ENCODE measurements at places on chromosomes 3 and 15.

DNA sequence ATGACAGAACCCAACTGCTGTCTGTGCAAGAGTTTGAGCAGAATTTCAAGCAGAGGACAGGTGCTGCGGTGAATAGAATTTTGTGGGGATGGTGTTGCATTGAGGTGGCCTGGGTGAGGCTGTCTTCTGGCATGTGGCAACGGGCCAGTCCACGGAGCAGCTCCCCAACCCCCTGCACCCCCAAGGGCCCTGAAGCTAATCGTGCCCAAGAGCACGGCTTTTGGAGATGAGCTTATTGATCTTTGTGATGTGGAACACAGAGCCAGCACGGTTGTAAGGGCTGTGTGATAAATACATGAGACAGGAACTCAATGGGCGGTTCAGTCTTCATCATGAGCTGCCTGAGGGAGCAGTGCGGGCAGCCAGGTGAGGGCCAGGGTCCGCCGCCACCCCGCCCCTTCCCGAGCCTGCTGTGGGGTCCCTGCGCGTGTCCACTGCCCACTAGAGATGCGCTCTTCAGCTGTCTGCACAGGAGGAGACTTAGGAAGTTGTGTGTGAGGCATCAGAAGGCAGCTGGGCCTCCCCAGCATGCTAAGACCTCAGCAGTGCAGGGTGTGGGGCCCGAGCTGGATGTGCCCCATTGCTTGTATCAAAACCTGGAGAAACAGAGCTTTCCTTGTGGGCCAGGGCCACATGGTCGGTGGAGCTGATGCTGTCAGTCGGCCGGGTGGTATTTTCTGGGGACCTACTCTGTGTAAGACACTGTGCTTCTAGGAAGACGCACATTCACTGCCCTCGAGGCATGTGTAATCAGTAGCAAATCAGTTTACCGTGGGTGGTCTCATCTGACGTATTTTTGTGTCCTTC lies 90.5 kb downstream of the CHRNA7 start:
- DNase-seq, result no peak

- no peak for DNase-seq
Observed at GRCh38 chr3:30006111-30006510, 600.3 kb upstream of the TGFBR2 start.

DNA sequence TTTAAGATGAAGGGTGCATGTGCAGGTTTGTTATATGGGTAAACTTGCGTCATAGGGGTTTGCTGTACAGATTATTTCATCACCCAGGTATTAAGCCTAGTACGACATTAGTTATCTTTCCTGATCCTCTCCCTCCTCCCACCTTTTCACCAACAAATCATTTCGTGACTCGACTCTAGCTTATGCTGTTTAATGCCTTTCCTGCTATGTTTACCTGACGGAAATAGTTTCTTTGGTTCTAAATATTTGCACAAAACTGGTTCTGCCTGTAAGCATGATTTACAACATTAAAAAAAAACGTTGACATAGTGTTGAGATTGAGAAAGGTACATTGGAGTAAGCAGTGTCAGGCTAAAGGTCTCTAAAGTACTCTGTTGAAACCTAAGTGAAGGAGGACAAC lies 2.4 kb downstream of the GNL3 start:
- DNase-seq, result no peak

DNA sequence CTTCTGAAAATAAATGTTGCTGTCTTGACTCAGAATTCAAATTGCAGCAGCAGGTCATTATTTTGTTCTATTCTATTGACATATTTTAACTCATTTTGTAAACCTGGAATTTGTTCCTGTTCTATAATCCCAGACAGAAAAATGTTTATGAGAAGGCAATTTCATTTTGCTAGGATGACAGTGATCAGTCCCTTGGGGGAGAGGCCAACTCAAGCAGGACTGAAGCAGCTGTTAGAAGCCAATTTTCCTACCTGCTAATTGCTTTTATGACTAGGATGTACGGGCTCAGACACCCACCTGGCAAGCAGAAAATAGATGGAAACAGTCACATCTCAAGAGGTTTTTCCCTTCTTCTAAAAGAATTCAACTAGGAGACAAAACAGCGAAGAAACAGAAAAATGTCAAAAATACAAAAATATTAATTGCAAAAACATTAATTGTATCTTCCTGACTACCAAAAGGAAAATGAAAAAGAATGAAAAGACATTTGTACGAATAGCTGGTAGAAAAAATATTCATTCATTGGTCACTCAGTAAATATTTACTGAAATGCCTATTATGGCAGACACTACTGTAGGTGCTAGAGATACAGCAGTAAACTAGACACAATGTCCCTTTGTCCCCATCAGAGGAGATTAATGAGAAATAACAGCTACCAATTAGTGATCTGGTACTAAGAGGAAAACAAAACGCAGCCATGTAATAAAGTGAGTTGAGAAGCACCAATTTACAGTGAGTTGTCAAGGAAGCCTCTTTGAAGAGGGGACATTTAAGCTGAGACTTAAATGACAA lies 73.5 kb downstream of the PEAK1 start:
- no peak for DNase-seq

GRCh38 chr3:187610981-187611511 lies 59.1 kb downstream of the SST start:
- no peak for DNase-seq

DNA sequence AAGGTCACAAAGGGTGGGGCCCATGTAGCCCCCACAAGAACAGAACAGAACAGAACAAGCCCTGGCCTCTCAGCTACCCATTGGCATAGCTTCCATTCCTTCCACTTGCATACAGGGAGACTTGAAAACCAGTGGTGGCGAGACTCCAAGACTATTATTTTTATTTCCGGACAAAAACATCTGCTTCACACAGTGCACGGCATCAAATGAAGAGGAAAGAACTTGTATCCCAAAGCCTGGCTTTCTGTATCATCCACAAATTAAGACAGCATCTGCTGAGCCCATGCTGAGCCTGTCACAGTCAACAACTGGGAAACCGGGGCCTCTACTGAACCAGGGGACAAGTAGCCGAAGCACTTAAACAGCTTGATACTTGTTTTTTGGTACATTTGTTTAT lies 56.0 kb downstream of the CLEC3B start:
- DNase-seq, result no peak

DNA sequence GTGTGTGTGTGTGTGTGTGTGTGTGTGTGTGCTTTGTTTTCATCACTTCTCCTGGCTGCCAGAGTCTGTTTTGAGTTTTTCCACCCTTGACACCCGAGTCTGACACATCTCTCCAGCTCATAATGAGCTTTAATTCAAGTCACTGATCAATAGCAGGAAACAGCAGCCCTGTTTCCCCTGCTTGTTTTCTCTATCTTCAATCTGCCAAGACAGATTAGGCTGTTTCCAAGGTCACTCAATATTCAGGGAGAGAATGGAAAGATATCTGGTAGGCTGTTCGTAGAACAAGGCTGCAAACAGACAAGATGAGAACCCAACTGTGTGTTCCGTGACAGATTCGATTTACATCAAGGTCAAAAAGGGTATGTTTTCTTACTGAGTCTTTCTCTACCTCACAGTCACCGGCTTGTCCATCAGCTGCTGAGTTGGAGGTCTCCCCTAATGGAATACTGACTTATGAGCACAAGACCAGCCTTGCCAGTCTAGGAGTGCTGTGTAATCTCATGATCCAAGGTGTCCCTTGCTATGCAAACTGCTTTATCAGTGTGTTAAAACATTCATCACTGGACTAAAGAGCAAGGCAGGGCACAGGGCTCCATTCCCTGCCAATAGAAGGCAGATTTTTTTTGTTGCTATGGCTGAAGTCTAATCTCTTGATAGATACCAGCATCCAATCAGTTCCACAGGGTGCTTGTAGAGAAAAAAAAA lies 187.9 kb upstream of the LMCD1 start:
- no peak for DNase-seq

Measured in stimulated activated CD4-positive, alpha-beta T cell treated with anti-CD3 and anti-CD28 coated beads, TNF-alpha, amount 100 ng/mL, for 48 hours (primary cell).